ENCODE measurements at places on chromosomes 11 and 22.

GRCh38 chr11:44729713-44730112 is 3.0 kb downstream of the TSPAN18 start:
- DNase-seq, result no peak

GRCh38 chr11:121229495-121230215 is 62.9 kb upstream of the SC5D start:
- DNase-seq, result no peak

- no peak for DNase-seq
Measured at GRCh38 chr22:26766510-26767350, 109.3 kb downstream of the MIAT start.

DNA sequence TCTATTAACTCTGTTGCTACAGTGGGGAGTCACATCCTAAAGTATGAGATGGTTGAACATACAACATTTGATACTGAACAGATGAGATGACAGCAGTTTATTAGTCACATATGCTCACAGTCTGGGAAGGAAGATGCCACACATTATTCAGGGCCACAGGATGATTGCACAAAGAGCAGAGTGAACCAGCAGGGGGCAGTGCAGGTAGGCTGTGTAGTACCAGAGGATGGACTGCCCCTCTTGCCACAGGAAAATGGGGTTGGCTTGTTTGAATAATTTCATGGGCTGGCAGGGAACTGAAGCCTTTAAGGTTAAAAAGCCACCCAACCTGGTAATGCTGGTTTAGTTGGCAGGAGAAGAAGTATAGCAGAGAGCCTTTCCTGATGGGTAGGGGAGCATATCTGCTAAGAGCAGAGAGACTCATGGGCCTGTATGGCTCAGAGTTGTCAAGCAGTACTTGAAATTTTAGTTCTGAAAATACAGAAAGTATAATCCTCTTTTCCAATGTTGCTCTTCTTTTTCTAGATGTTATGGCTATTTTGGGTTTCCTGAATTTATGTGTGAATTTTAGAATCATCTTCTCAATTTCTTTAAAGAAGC is 180.4 kb upstream of the B3GAT1 start:
- no peak for DNase-seq

DNA sequence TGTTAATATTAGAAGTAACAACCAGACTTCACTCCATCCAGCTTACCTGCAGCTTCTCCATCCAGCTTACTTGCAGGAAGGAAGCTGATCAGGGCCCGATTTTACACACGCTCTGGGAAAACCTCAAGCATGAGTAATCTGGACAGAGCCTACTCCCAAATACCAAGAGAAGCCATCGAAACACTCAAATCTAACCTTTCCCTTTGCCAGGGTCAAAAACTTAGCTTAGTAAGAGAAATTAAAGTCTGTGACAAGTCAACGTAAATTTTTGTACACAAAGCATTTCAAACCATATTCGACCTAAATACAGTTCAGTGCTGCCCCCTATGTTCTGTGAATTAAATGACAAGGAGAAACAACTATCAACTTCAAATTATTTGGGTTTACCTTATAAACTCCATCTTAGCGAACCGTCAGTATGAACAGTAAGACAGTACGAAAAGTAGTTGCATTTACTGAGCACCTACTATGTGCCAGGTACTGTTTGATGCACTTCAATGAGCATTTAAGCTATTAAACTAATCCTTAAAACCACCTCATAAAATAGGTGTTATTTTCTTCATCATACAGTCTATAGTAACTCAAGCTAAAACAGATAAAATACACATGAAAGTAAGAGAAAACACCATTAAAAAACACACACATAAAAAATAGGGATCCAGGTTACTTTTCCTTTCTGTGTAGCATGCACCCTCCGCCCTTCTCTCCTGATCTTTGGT is 36.9 kb downstream of the ARFGAP3 start:
- peak; percentile 20 for DNase-seq

- DNase-seq, result no peak
Measured at GRCh38 chr11:76685831-76686230, 15.3 kb upstream of the LRRC32 start.

Measured in NCI-H2029 treated with DMSO at 0.1 percent for 48 hours (cell line).